ENCODE measurements at places on chromosomes 3 and 15. TPM values are rescaled to one million over a fixed set of nuclear protein-coding genes. Genes with fewer than 3 reads are reported as not detected.
A peak's percentile ranks its signal among the peaks of the same experiment; 100 is the strongest.

- H3K27me3 ChIP-seq, result no peaks in the 10 kb centered on the region
- H3K4me1 ChIP-seq, result no peaks in the 10 kb centered on the region
- no peak for DNase-seq
- H3K36me3 ChIP-seq, result no peaks in the 10 kb centered on the region
- no peak overlapping the region for H3K27ac ChIP-seq
These were observed 289.5 kb downstream of the NEK10 start for GRCh38 chr3:27079427-27080257.

DNA sequence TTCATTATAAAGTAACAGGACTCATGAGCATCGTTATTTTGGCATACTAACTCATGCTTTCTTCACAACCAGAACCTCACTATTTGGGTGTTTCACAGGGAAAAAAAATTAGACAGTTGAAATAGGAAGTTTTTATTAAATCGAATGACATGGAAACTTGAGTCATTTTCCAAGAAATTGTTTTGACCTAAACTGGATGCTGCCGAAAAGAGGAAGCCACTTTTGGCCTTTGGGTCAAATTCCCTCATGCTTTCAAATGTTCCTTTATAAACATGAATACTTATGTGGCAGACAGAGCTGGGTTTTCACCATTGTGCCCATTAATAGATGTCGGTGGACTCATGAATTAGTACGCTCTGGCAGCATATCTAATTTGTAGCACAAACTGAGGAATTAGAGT is 224.9 kb downstream of the MCTP2 start:
- no peak overlapping the region for H3K27ac ChIP-seq
- H3K4me3 ChIP-seq, result no peak overlapping the region
- no peaks in the 10 kb centered on the region for H3K36me3 ChIP-seq
- H3K27me3 ChIP-seq, result no peaks in the 10 kb centered on the region

DNA sequence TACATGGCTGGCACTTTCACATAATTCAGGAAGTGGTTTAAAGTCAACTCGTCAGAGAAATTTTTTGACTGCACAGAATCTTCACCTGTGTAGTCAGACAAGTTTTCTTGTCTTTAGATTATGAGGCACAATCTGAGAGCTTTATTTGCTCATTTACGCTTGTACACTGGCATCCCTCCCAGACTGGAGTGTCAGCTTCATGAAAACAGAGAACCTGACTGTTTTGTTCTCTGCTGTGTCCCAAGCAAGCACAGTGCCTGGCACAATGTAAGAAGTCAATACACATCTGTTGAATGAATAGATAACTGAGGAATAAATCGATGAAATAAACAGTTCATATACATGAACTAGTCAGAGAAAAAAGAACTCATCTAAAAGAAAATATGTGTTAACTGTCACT is 846.1 kb upstream of the CFAP20DC start:
- no peaks in the 10 kb centered on the region for H3K4me1 ChIP-seq
- DNase-seq, result no peak
- no peak overlapping the region for H3K27ac ChIP-seq
- no peaks in the 10 kb centered on the region for H3K36me3 ChIP-seq

DNA sequence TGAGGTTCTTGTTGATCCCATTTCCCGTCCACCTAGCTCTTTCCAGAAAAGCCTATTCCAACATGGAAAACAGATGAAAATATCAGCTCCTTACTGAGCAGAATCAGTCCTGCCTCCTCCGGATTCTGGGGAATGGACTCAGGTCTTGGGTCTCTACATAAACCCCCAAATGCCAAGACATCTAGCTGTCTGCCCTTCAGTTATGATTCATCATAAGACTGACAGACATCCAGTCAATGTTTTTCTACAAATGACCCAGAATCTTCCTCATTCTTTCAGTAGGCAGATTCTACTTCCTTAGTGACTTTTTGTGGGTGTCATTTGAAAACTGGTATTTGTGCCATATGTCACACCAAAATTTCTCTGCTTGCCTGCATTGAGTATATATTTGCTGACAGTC is 103.0 kb upstream of the TGFBR2 start:
- no peak overlapping the region for H3K4me3 ChIP-seq
- H3K4me1 ChIP-seq, result no peaks in the 10 kb centered on the region
- DNase-seq, result no peak
- H3K36me3 ChIP-seq, result no peaks in the 10 kb centered on the region
- H3K27ac ChIP-seq, result no peak overlapping the region

GRCh38 chr3:195584543-195584870 is 767 bp upstream of the APOD start:
- no peak for DNase-seq
- H3K4me3 ChIP-seq, result peak overlapping the region; percentile 26
- no peaks in the 10 kb centered on the region for H3K27me3 ChIP-seq
- no peaks in the 10 kb centered on the region for H3K36me3 ChIP-seq
- no peaks in the 10 kb centered on the region for H3K4me1 ChIP-seq

DNA sequence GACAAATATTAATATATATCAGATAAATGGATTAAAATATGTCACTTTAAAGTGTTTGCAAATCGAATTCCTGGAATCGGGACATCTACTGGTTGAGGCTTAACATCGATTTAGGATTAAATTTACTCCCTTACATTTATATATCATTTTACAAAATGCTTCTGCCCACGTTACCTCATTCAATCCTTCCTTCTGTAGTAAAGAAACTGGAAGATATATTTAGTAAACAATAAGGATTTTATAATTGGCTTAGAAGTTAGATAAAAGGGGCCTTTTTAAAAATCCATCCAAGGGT is 1.3 kb downstream of the CLPX start:
- DNase-seq, result no peak
- H3K27ac ChIP-seq, result peak overlapping the region; percentile 93
- H3K36me3 ChIP-seq, result no peaks in the 10 kb centered on the region
- H3K4me3 ChIP-seq, result peak overlapping the region; percentile 80
- no peaks in the 10 kb centered on the region for H3K4me1 ChIP-seq

DNA sequence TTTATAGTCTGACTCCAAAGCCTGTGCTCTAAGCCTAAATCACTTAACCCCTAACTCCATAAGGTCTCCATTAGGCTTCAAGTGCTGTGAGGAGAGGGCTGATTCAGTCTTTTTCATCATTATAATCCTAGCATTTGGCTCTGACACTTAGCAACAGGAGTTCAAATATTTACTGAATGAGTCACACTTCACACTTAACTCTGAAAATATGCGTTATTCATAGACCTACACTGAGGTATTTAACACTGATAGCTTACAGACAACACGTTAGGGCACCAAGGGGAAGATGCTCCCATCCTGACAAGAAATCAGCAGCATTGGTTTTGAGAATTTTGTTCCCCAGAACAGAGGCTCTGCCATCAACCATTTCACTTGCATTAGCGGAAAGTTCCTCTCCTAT is 53.5 kb downstream of the MSL2 start:
- peak overlapping the region; percentile 54 for H3K27ac ChIP-seq
- H3K27me3 ChIP-seq, result no peaks in the 10 kb centered on the region
- no peaks in the 10 kb centered on the region for H3K36me3 ChIP-seq
- peaks cover 7% of the 10 kb centered on the region for H3K4me1 ChIP-seq
- no peak for DNase-seq
- no peak overlapping the region for H3K4me3 ChIP-seq

GRCh38 chr3:113158171-113158570 is 53.2 kb upstream of the BOC start:
- H3K4me1 ChIP-seq, result peaks cover 15% of the 10 kb centered on the region
- no peaks in the 10 kb centered on the region for H3K36me3 ChIP-seq
- peak overlapping the region; percentile 60 for H3K27ac ChIP-seq
- H3K27me3 ChIP-seq, result no peaks in the 10 kb centered on the region
- H3K4me3 ChIP-seq, result no peak overlapping the region

GRCh38 chr3:132239587-132239986 is 77.6 kb upstream of the ACP3 start:
- no peaks in the 10 kb centered on the region for H3K27me3 ChIP-seq
- no peaks in the 10 kb centered on the region for H3K4me1 ChIP-seq
- no peaks in the 10 kb centered on the region for H3K36me3 ChIP-seq
- no peak overlapping the region for H3K4me3 ChIP-seq
- DNase-seq, result no peak

GRCh38 chr15:88956263-88956662 is 43.1 kb upstream of the MFGE8 start:
- no peaks in the 10 kb centered on the region for H3K27me3 ChIP-seq
- no peak overlapping the region for H3K27ac ChIP-seq
- DNase-seq, result no peak
- no peaks in the 10 kb centered on the region for H3K36me3 ChIP-seq
- H3K4me3 ChIP-seq, result no peak overlapping the region

GRCh38 chr3:7393944-7394605 is 533.2 kb downstream of the GRM7 start:
- H3K4me3 ChIP-seq, result no peak overlapping the region
- no peaks in the 10 kb centered on the region for H3K27me3 ChIP-seq
- H3K4me1 ChIP-seq, result no peaks in the 10 kb centered on the region
- no peaks in the 10 kb centered on the region for H3K36me3 ChIP-seq

GRCh38 chr3:171172070-171172469 is 145.6 kb upstream of the SLC2A2 start:
- no peak overlapping the region for H3K4me3 ChIP-seq
- no peaks in the 10 kb centered on the region for H3K27me3 ChIP-seq
- H3K27ac ChIP-seq, result no peak overlapping the region

DNA sequence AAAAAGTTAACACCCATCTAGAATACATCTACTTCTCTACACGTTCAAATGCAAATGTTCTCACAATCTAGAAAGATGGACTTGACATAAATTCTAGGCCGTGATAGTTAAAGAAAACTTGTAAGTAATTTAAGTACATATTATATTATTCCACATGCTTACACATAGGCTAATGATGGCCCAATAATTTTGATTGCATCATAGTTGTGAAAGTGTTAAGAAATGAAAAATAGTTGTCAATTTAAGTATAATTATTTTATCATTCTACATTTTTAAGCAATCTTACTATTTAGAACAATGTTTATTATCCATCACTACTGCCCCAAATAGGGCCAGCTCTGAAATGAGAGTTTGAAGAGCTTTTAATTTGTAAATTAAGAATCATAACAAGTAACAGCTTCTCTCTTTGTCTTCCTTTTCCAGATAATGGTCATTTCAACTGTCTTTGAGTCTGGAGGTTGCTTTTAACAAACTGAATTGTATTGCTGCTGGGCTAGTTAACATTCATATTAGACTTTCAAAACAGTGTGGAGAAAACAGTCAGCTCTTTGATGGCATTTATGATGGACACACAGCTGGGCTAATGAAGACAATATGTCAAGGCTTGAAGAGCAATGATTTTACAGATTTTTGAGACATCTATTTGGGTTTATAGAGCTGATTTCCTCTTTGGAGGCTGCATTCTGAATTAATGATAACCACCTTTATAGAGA is 246.1 kb upstream of the KCNH8 start:
- H3K27ac ChIP-seq, result no peak overlapping the region
- DNase-seq, result no peak
- H3K27me3 ChIP-seq, result no peaks in the 10 kb centered on the region
- H3K4me3 ChIP-seq, result no peak overlapping the region
- H3K4me1 ChIP-seq, result no peaks in the 10 kb centered on the region

- H3K4me1 ChIP-seq, result no peaks in the 10 kb centered on the region
- H3K4me3 ChIP-seq, result no peak overlapping the region
- H3K36me3 ChIP-seq, result no peaks in the 10 kb centered on the region
- DNase-seq, result no peak
- H3K27ac ChIP-seq, result no peak overlapping the region
These were observed 5.3 kb downstream of the GABRA5 start for GRCh38 chr15:26872206-26872605.

- H3K27me3 ChIP-seq, result no peaks in the 10 kb centered on the region
- H3K27ac ChIP-seq, result peak overlapping the region; percentile 93
- H3K36me3 ChIP-seq, result no peaks in the 10 kb centered on the region
These were observed 1.4 kb upstream of the IL17RC start for GRCh38 chr3:9915254-9916141.

Gene ATP13A5
- total RNA-seq, result not detected

Gene MST1R
- 0.26 TPM for total RNA-seq

Gene DZIP3
- total RNA-seq, result 8.8 TPM

Gene LRRK1
- total RNA-seq, result 18.2 TPM

Gene LRRIQ4
- 0.14 TPM for total RNA-seq

Gene FILIP1L
- total RNA-seq, result 99.1 TPM

Measured in uterus (tissue), 4 donors.